ENCODE measurements at places on chromosomes 2 and 18. TPM values are rescaled to one million over a fixed set of nuclear protein-coding genes. Genes with fewer than 3 reads are reported as not detected.

The ACVR1C gene
- 1.7 TPM for total RNA-seq

The SERPINB11 gene
- total RNA-seq: not detected

The ATP6V1C2 gene
- total RNA-seq: 1.1 TPM

The TYMS gene
- total RNA-seq: 1.2 TPM

The ALLC gene
- total RNA-seq: not detected

- no peak for DNase-seq
These were observed 68.7 kb downstream of the ASB1 start for GRCh38 chr2:238495422-238495821.

DNA sequence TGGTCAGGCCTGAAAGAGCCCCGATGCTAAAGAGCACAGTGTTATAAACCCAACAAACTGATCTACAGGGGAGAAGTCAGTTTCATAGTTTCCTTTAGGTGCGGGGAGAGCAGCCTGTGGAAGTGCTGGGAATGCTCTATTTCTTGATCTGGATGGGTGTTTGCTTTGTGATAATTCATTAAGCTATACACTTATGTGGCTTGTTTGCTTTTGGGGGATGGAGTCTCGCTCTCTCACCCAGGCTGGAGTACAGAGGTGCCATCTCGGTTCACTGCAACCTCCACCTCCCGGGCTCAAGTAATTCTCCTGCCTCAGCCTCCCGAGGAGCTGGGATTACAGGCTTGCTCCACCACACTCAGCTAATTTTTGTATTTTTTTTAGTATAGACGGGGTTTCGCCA lies 30.1 kb upstream of the CEP68 start:
- no peak for DNase-seq

DNA sequence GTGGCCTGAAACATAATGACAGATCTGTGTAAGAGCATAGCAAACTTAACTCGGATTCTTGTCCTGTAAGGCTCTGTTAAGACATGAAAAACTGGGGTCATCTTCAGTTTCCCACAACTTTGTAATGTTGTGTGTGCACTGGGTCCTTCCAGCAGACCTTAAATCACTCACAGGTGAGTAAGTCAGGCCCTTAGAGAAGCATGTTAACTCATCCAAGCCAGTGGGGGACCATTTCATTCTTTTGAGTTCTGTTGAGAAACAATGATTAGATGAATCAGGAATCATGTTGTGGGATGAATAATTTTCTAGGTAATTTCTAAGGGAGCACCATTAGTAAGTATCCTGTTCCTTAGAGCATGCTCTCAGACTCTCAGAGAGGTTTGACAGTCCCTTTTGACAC lies 167.1 kb downstream of the ESCO1 start:
- DNase-seq: no peak

DNA sequence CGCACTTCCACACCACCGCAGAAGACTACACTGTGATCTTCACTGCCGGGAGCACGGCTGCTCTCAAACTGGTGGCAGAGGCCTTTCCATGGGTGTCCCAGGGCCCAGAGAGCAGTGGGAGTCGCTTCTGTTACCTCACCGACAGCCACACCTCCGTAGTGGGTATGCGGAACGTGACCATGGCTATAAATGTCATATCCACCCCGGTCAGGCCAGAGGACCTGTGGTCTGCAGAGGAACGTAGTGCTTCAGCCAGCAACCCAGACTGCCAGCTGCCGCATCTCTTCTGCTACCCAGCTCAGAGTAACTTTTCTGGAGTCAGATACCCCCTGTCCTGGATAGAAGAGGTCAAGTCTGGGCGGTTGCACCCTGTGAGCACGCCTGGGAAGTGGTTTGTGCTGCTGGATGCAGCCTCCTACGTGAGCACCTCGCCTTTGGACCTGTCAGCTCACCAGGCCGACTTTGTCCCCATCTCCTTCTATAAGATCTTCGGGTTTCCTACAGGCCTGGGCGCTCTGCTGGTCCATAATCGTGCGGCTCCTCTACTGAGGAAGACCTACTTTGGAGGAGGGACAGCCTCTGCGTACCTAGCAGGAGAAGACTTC lies 12.5 kb downstream of the MOCOS start:
- no peak for DNase-seq

DNA sequence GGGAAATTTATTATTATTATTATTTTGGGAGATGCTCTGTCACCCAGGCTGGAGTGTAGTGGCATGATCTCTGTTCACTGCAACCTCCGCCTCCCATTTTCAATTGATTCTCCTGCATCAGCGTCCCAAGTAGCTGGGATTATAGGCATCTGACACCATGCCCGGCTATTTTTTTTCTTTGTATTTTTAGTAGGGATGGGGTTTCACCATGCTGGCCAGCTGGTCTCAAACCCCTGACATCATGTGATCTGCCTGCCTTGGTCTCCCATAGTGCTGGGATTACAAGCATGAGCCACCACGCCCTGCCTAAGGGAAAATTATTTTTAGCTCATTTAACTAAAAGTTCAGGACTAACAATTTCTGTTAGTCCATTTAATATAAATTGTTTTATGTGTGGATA lies 109.2 kb upstream of the SESTD1 start:
- no peak for DNase-seq

DNA sequence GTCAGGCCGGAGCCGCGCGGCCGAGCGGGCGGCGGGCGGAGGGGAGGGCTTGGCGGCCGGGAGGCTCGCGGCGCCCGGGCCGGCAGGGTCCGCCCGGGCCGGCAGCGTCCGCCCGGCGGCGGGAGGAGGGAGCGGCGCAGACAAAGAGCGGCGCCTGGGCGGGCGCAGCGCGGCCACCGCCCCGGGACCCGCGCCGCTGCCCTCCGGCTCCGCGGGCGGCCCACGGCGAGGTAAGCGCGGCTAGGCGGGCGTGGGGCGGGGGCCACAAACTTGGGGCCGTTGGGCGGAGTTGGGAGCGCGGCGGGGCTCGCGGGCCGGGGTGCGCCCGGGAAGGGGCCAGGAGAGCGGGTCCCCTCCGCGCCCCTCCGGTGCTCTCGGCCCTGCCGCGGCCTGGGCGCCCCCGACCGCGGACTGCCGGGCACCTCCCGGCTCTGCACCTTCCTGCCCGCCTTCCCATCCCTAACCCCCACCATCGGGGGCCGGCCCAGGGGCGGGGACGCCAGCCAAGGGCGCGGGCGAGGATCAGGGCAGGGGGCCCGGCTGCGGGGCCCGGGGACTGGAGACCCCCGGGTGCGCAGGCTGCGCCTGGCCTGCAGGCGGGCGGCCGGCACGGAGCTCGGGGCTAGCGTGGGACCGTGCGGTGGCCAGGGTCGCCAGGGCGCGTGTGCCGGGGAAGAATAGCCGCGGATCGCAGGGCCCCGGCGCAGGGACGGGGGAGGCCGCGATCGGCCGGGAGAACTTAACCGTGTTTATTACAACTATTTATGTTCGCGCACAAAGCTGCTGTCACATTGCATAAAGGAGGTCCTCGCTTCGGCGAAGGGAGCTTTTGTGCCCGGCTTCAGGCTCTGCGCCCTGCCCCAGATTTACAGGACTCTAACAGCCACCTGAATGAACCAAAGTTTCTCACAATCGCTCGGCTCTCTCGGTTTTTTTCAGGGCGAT lies at the start of gene NCK2:
NCK2 (plus strand) TSS at position 4 of the 945 bp plus-strand sequence. CDS start 110,152 bp downstream, outside the sequence.
- peak; percentile 71 for DNase-seq

DNA sequence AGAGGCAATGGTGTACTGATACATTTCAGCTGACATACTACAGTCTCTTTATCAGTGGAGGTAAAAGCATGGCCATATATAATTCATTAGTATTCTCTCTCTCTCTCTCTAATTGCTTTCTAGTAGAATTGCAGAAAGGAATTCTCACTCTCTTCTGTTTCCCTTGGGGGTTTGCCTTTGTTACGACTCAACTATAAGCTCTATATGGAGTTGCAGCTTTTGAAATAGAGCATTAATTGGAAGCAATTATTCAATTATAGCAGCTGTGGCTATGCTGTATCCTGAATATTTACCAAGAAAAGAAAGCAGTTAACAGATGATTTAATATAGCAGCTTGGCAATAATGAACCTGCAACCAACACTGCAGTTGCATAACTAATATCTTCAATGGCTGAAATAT lies 132.7 kb upstream of the STON1 start:
- no peak for DNase-seq

DNA sequence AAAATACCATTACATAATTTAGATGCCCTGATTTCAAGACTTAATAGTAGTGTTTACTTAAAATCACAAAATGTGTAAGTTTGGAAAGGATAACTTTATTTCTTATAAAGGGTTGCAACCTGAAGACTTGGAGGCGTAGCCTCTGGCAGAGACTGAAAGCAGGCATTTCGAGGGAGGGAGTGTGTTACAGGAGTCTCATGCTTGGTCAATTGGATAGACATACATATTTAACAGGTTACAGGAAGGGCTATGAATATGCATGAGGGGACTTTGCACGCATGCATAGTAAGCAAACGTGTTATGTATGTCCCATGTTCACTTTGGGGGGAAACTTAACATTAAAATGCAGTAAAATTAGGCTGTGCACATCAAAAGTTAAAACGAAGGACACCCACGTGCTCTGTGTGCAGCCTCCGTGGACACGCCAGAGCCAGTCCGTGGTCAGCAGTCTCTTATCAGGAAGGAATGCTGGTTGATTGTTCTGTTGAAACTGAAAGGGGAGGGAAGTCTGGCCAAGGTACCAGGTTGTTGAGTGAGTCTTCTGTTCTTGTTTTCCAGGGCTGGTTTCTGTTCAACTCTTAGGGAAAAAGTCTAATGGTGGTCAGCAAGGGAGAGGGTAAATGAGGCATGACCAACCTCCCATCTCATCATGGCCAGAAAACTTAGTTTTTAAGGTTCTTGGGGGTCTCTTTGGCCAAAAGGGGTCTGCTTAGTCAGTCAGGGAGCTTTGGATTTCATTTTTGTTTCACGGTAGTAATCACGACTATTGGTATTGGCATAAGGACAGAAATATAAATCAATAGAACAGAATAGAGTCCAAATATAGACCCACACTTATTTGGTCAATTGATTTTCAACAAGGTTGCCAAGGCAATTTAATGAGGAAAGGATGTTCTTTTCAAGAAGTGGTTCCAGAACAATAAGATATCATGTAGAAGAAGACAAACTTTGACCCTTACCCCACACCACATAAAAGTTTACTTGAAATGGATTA lies 121.9 kb downstream of the MCFD2 start:
- DNase-seq: peak; percentile 65

DNA sequence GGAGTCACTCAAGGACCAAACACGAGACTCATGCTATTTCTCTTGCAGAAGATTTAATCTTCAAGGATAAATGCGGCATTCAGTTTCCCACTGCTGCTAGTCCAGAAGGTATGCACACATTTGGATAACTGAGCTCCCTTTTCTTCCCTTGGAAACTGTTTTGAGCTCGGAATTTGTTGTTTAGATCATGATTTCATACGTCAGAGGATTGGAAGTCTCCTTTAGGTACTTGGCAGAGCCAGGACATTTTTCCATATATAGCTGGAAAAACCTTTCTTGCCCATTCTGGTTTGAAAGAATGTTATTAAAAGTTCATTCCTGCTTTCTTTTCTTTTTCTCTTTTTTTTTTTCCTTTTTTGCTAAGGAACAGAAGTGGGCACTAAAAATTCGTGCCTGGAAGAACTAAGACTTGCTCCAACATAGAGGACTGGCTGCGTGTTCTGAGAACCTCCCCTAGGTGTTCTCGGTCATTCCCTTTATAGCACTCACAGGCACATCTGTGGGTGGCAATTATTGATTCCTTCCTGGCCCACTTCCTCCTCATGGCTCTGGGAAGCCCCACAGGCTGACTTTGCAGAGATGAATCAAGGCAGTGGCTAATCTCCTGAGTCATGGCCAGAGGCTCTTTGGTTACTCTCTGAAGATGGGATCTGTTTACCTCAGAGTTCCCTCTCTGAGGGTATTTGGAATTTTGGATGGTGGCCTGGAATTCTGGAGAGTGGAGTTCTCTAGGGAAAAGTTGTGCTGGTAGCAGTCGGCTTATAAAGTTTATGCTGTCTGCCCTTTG lies 104.8 kb downstream of the PLCL1 start:
- peak; percentile 37 for DNase-seq

GRCh38 chr18:44025421-44025820 lies 655.3 kb upstream of the SETBP1 start:
- DNase-seq: no peak

DNA sequence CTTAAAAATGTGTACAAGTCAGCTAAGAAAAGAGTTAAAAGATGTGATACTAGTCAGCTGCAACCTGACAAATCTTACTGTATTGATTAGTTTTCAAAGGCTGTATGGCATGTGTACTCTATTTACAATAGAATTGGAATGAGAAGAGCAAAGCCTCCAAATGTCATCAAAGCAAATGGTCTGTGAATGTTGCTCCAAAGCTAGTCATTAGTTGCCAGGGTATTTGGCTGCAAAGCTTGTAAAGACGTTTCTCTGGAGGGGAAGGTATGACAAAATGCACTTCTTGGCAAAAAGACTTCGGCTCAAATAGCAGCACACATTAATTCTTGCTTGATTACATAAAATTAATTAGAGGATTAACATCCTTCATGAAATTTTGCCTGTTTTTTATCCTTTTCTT lies 59.3 kb downstream of the ETAA1 start:
- DNase-seq: no peak

DNA sequence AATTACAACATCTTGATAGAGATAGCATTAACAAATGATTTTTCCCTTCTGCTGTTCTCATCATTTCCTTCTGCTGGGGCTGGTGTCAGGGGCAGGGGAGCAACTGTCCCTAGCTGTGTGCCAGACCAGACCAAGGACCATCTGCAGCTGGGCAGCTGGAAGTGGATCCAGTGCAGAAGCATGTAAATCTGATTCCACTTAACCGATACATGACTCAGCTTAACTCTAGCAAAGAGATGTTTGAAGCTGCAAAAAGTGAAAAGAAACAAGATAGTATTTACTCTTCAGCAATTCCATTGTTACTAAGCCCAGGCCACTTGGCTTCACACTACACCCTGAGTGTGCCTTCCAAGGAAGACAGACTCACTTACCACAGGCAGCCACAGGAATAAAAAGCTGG lies 151.1 kb downstream of the GALNT1 start:
- no peak for DNase-seq

DNA sequence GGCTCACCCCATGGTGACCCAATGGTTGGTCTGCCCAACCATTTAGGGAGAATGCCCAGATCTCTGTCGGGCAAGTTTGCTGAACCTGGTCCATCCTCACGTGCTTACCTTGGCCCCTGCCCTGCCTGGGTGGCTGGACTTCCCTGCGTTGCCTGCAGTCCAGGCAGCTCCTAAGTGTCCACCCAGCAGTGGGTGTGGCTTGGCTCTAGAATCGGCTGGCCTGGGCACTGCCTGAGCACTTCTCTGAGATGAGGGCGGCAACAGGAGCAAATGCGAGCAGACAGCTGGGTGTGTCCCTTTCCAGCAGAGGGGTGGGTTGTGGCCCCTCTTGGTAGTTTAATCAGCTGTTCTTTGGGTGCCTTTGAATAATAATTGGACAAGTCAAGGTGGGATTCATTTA lies 11.3 kb downstream of the PCARE start:
- DNase-seq: no peak

GRCh38 chr2:188979187-188980114 lies 5.3 kb downstream of the COL3A1 start:
- DNase-seq: no peak

GRCh38 chr2:23605236-23605635 lies 220.3 kb downstream of the KLHL29 start:
- no peak for DNase-seq
